ENCODE measurements at places on chromosomes 12 and 14. TPM values are rescaled to one million over a fixed set of nuclear protein-coding genes. Genes with fewer than 3 reads are reported as not detected.

- peak overlapping the region; percentile 19 for H3K27ac ChIP-seq
- H3K36me3 ChIP-seq, result no peaks in the 10 kb centered on the region
- DNase-seq, result no peak
- H3K4me1 ChIP-seq, result no peaks in the 10 kb centered on the region
Observed at GRCh38 chr14:104561632-104562495, 17.7 kb upstream of the C14orf180 start.

DNA sequence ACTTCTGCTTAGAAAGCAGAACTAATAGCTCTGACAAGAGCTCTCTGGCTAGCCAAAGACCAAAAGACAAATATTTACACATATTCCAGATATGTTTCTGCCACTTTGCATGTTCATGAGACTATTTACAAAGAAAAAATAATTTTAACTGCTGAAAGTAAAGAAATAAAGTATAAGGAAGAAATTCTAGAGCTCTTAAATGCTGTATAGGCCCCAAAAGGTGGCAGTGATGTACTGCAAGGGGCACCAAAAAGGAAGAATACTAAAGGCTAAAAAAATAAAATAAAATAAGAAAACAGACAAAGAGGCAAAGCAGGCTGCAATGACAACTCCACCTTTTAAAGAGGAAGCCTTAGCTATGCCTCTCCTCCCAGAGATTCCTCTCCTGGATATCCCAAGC is 23.0 kb downstream of the KLRK1 start:
- peaks cover 39% of the 10 kb centered on the region for H3K4me1 ChIP-seq
- peak overlapping the region; percentile 21 for H3K4me3 ChIP-seq
- no peak overlapping the region for H3K27ac ChIP-seq
- no peak for DNase-seq
- peaks cover 36% of the 10 kb centered on the region for H3K36me3 ChIP-seq
- no peaks in the 10 kb centered on the region for H3K27me3 ChIP-seq

GRCh38 chr12:28781671-28782652 is 367.1 kb upstream of the FAR2 start:
- no peak for DNase-seq
- H3K4me3 ChIP-seq, result no peak overlapping the region
- peaks cover under 1% of the 10 kb centered on the region for H3K27me3 ChIP-seq
- no peak overlapping the region for H3K27ac ChIP-seq
- peaks cover 1% of the 10 kb centered on the region for H3K4me1 ChIP-seq

DNA sequence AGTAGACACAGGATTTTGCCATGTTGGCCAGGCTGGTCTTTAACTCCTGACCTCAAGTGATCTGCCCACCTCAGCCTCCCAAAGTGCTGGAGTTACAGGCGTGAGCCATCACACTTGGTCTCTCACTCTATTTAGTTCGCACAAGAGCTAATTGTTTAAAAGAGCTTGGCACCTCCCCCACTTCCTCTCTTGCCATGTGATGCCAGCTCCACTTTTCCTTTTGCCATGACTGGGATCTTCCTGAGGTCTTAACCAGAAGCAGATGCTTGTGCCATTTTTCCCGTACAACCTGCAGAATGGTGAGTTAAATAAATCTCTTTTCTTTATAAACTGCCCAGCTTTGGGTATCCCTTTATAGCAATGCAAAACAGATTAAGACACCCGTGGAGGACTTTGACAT is 200.1 kb upstream of the FRMD6 start:
- no peak overlapping the region for H3K4me3 ChIP-seq
- H3K27ac ChIP-seq, result no peak overlapping the region
- no peaks in the 10 kb centered on the region for H3K4me1 ChIP-seq
- H3K27me3 ChIP-seq, result no peaks in the 10 kb centered on the region
- no peak for DNase-seq
- H3K36me3 ChIP-seq, result no peaks in the 10 kb centered on the region

DNA sequence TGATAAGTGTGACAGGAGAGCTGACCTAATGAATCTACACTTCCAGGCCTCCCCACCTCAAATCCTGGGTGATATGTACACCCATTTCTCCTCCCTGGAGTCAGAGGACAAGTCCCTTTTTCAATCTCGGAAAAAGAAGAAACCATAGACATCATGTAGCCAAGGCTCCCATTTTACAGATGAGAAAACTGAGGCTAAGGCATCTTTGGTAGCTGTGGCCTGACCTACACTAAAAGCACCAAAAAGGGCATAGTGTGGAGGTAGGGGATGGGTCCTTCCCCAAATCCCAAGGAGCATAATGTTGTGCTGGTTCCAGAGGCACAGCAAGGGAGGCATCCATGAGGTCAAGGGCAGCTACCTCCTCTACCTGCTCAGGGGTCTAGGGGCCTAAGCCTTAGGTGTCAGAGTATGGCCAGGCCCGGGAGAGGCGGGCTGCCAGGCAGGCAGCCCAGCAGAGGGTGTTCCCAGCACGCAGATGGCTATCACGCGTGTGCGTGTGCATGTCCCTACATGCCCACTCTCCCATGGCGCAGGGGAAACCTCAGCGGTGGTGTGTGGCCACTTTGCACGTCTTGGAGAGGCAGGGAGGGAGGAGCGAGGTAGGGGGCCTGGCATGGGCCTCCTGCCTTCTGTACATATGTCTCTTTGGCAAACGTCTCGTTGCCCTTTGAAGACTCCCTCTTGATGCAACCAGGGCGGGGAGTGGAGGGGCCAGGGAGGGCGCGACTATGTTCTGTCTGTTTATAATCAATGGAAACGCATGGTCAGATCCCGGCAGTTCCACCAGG is 2.5 kb downstream of the PGF start:
- no peak for DNase-seq
- H3K36me3 ChIP-seq, result no peaks in the 10 kb centered on the region
- H3K27ac ChIP-seq, result no peak overlapping the region
- H3K4me3 ChIP-seq, result no peak overlapping the region
- no peaks in the 10 kb centered on the region for H3K4me1 ChIP-seq
- H3K27me3 ChIP-seq, result peaks cover 17% of the 10 kb centered on the region

DNA sequence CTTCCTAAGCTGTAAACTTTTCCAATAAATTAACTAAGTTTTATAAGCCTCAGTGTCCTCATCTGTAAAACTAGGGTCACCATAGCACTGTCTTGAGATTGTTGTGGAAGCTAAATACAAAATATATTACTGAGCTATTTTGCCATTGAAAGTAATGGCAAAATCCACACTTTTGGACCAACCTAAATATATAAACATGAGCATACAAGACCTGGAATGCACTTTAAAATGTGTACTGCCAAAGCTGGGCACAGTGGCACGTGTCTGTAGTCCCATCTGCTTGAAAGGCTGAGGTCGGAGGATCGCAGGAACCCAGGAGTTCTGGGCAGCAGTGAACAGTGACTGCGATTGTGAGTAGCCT is 29.8 kb upstream of the SINHCAF start:
- H3K4me1 ChIP-seq, result no peaks in the 10 kb centered on the region
- no peak for DNase-seq
- peaks cover 3% of the 10 kb centered on the region for H3K27me3 ChIP-seq

The ZNF839 gene
- total RNA-seq, result 17.3 TPM

The SLC6A12 gene
- not detected for total RNA-seq
